NK-92 treated with Interleukin-12 subunit alpha and Interleukin-12 subunit beta, amount 100 ng/mL, for 24 hours (cell line): ENCODE measurements at places on chromosomes 11 and 22.

DNA sequence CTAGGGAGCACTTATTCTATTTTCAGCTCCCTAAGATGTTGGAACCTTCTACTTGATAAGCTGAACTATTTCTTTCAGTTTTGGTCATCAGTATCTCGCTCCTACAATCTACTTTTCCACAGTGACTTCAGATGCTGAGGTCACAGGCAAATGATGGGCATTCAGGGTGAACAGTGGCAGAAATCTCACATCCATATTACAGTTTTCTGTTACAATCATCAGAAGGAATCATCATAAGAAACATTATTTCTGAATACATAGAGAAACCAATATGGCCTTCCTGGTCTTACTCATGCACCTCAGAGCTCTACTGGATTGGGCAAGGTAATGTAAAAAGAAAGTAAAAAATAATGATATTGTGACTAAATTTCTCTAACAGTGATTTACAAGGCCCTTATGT, 39.4 kb upstream of the DDI1 start:
- DNase-seq = no peak

DNA sequence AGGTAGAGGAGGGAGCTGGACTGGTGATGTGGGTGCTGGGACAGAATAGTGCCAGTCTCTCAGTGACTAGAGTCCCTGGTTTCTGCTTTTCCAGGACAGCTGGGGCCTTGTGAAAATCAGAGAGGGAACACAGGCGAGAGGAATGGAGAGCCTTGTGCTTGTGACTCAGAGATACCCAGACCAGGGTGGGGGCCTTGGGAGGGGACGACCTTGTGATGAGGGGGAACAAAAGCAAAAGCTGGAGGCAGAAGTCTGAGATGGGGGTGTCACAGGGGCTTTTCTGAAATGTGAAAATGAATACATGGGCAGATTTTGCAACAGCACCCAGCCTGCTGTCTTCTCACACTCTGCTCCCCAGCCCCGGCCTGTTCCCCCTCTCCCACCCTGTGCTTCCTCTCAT, 3.4 kb upstream of the NR1H3 start:
- DNase-seq = no peak

GRCh38 chr11:27084518-27084917, 43.9 kb downstream of the BBOX1 start:
- no peak for DNase-seq

- no peak for DNase-seq
Measured at GRCh38 chr11:27354359-27354965, 8.6 kb downstream of the CCDC34 start.

DNA sequence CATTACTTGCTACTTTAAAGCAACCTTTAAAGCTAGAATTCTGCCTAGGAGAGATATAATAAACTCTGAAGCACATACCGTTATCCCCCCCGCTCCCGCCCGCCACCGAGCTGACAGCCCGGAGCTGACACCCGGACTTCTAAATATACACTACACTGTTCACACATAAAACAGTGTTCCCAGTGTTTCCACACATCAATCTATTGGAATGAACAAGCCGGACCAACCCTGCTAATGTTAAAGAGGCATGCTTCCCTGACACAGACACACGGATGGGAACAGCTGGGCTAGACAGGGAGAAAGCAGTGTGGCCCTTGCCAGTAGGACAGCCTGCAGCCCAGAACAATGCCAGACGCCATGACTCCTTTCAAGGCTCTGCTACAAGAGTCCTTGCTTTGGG, 108.4 kb upstream of the CSNK2A3 start:
- no peak for DNase-seq

- no peak for DNase-seq
Measured at GRCh38 chr22:35330258-35330861, 30.7 kb downstream of the TOM1 start.

GRCh38 chr11:1034001-1034400, 2.5 kb downstream of the MUC6 start:
- no peak for DNase-seq

DNA sequence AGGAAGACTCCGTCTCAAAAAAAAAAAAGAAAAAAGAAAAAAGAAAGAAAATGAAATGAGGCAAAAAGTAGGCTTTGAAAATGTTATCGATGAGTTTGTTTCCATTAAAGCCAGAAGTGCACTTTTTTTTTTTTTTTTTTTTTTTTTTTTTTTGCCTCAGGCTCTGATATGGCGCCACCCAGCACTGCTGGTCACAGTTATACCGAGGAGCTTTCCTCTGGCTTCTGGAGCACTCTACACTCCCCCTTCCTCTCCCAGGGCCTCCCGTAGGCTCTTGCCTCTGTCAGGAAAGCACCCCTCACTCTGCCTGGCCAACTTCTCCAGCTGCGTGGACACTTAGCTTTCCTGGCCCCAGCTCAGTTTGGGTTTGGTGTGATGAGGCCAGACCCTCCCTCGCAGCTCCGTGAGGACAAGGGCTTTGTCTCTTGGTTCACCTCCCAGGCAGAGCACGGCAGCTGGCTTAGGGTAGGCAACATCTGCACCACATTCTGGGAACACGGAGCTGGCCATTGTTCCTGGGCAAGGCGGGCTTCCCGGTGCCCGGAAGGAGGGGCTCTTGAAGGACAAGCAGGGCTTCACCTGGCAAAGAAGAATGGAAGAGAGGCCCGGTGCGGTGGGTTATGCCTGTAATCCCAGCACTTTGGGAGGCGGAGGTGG, 16.9 kb downstream of the FADS2 start:
- no peak for DNase-seq

DNA sequence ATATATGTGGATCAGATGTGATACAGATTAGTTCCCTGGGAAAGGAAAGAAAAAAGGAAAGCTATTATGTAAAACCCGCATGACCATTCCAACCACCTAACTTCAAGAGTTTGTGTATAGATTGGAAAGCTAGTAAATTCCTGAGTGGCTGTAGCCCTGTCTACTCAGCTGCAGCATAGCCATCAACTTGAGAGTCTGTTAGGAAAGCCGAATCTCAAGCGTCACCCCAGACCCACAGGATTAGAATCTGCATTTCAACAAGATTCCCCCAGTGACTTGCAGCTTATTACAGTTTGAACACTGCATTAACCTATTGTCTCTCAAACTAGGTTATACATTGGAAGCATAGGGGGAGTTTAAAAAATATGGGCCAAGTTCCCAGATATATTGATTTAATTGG, 921.7 kb downstream of the LRRC4C start:
- DNase-seq = no peak
